ENCODE measurements at places on chromosomes 5 and 9.

GRCh38 chr5:33379757-33380156, 61.0 kb upstream of the TARS1 start:
- no peak for DNase-seq

DNA sequence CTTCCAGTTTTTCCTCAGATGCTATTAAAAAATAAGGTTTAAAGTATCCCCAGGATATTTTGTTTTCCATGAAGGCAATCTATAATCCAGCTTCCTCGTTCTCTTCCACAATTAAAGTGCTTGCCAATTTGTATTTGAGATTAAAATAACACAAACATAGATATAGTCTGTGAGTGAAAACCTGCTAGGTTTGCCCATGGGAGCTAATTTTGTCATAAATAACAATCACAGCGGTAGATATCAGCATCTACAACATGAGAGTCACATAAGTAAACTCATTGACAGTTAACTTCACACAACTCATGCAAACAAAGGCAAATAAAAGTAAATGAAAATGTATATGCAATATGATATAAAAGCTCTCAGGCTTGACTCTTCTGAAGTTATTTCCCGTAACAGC, 29.2 kb upstream of the RASGRF2 start:
- DNase-seq = no peak

GRCh38 chr9:101516655-101517054, 17.0 kb upstream of the RNF20 start:
- no peak for DNase-seq

GRCh38 chr5:155792873-155793272, 534.1 kb upstream of the SGCD start:
- no peak for DNase-seq

- DNase-seq = no peak
Measured at GRCh38 chr9:98958271-98958984, 14.7 kb downstream of the COL15A1 start.

DNA sequence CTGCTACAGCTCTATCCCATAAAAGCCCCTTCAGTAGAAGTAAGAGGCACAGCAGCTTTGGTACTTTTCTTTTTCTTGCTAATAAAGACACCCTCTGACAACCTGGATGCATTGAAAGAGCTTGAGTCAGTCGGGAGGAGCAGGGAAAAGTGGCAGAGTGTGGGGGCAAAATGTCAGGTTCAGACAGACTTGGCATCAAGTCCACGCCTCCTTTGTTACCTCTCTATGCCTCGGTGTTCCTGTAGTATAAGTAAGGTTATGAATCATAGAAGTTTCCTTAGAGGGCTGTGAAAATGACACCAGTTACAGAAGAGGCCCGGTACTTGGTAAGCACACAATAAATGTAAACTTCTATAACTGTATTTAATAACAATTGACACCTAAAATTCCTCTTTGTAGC, 133.9 kb downstream of the ESM1 start:
- no peak for DNase-seq

GRCh38 chr9:38294220-38294960, 98.1 kb upstream of the ALDH1B1 start:
- DNase-seq = no peak
